ENCODE measurements at places on chromosomes 11 and 22.

- no peak for DNase-seq
Measured at GRCh38 chr11:71212871-71213559, 39.4 kb downstream of the SHANK2 start.

- DNase-seq, result no peak
Measured at GRCh38 chr11:75167617-75168016, 16.7 kb downstream of the SLCO2B1 start.

DNA sequence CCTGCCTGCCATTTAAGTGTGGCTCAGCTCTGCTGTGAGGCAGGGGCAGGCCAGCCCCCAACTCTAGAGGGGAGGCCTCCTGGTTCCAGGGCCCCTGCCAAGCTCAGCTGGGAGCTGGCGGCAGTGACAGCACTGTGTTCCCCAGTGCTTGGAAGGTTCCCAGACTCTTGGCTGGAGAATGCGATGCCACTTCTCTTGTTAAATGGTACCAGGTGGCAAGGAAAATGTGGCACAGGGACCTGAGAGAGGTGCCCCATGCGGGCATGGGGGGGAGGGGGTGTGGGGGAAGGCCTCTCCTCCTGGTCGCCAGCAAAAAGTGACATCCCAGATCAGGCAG lies 8.4 kb upstream of the TNFRSF13C start:
- DNase-seq, result no peak

DNA sequence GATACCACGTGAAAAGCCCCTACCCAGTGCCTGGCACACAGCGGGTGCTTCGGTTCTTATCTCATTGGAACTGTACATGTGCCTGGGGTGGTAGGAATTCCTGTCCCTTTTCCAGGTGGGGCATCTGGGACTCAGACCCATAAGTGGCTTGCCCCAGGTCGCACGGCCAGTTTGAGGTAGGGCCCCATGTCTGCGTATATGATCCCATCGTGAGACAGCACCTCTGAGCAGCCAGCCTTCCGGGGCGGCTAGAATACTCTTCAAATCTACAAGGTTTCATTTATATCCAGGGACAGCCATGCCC lies 33.5 kb upstream of the SMIM38 start:
- no peak for DNase-seq

GRCh38 chr11:114088836-114089235 lies 29.3 kb downstream of the ZBTB16 start:
- DNase-seq, result no peak

GRCh38 chr11:1765871-1766718 lies 2.4 kb upstream of the CTSD start:
- no peak for DNase-seq

DNA sequence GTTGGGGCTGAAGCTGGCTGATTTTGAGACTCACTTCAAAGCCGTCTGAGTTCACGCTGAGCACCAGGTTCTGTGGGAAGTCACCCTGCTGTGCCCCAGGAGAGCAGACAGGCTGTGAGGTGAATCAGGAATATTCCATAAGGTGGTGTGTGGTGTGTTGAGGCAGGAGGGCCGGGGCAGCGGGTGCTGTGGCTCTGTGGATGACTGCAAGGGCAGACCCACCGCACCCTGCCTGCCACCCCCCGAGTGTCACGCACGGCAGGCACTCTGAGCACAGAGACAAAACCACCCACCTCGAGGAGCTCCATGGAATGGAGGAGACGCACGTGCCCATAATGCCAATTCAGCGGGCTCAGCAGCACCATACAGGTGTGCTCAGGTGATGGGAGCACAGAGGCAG lies 147.8 kb downstream of the PKNOX2 start:
- no peak for DNase-seq
